ENCODE measurements at places on chromosomes 11 and 22. TPM values are rescaled to one million over a fixed set of nuclear protein-coding genes. Genes with fewer than 3 reads are reported as not detected.

Gene PKDREJ
- under 0.01 TPM for total RNA-seq

Gene KRTAP5-1
- total RNA-seq = not detected

Gene SLC22A8
- total RNA-seq = not detected

Gene ZBTB44
- total RNA-seq = 76.5 TPM

Gene FBXO3
- 93.9 TPM for total RNA-seq

Gene SYCE3
- total RNA-seq = not detected

Gene KRTAP5-2
- not detected for total RNA-seq

Gene SYT7
- total RNA-seq = under 0.01 TPM

Gene TEX12
- total RNA-seq = 0.63 TPM
